Activated CD4-positive, alpha-beta T cell treated with anti-CD3 and anti-CD28 coated beads, Interleukin-2, amount 50 U/mL, for 16 hours (primary cell): ENCODE measurements at places on chromosomes 16 and 17.

DNA sequence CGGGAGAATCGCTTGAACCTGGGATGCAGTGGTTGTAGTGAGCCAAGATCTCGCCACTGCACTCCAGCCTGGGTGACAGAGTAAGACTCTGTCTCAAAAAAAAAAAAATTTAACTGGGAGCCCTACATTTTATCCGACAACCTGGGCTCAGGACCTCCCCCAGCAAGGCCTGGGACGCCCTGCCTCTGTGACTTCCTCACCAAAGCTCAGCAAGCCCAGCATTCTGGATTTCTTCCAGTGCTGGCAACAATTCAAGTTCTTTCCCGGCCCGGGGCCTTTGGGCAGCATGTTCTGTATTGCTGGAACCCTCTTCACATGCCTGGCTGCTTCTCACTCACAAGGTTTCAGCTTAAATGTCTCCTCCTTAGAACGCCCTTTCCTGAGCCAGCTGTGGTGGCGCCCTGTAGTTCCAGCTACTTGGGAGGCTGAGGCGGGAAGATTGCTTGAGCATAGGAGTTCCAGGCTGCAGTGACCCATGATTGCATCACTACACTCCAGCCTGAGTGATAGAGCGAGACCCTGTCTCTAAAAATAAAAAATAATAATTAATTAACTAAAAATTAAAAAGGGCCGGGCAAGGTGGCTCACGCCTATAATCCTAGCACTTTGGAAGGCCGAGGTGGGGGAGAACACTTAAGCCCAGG lies 15.9 kb upstream of the MEIOB start:
- DNase-seq = no peak

GRCh38 chr17:73309727-73310596 lies 1.8 kb downstream of the CDC42EP4 start:
- no peak for DNase-seq

DNA sequence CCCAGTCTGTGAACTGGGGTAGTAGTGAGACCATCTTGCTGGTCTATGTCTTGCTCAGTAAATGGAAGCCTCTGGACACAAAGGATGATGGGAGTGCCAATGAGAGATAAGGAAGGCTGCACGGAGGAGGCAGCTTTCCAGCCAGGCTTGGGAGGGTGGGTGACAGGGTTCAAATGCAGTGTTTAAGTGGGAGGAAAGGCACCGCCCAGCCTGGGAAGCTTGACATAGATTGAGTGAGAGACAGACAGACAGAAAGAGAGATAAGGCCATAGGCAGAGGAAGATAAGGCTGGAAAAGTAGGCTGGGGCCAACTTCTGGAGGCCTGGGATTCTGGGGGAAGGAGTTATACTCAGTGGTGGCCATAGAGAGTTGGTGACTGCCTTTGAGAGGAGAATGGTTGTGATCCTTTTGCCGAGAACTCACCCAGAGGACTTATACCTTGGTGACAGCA lies 7.2 kb upstream of the COL1A1 start:
- DNase-seq = no peak

GRCh38 chr17:70028978-70029767 lies 45.9 kb upstream of the KCNJ16 start:
- DNase-seq = no peak

- DNase-seq = no peak
Measured at GRCh38 chr17:27550291-27550930, 80.6 kb upstream of the LGALS9 start.

- DNase-seq = no peak
Measured at GRCh38 chr17:5943232-5943631, 126.9 kb upstream of the WSCD1 start.

DNA sequence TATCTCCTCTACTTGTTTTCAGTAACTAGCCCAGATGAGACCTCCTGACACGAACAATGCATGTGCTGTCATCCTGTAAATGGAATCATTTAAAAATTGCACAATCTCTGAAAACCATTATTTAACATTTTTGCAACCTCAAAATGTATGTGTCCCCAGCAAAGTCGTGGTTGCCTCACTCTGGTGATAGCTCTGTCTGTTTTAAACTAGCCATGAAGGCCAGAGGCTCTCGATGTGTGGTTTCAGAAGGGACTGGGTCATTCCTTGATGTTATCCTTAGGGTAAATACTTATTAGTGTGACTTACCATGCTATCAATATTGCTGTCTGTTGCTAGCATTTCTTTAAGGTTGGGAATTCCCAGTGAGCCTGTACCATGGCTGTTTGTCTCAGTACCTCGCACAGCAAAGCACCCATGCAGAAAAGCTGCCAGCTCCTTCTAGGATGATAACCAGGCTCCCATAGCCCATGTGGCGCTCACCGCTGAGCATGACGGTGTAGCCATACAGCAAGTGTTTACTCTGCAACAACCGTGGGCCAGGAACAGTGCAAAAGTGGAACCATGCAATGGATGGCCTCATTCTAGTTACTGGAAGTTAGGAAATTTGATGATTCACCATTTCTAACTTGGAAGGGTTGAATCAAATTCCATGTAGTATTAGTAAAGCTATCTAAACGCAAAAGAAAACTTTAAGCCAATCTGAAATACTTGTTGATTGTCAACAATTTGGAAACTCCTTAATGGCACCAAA lies 2.9 kb upstream of the PGS1 start:
- DNase-seq = no peak

DNA sequence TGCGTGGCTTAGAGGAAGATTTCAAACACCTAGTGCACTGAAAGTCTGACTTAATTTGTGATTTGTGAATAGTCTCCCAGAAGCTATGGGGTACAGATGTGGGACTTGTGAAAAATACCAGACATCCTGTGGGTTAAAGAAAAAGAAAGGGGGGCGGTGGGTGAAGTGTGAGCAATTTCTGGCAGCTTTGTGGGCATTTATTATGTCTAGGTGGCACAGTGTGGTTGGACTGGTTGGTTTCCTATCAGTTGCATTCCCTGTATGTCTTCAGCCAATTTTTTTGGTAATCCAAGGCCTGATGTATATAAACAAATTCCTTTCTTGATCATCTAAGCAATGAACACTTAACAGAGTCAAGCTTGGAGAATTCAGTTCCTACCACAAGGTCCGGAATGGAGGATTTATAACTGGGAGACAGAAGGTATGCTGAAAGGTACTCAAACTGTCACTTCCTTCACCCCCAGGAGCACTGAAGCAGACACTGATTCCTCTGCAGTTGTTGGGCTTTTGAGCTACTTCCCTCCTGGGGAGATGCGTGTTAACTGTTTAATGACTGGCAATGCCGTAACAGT lies 211.6 kb downstream of the WWOX start:
- DNase-seq = peak; percentile 50

- DNase-seq = no peak
Measured at GRCh38 chr17:51682115-51682514, 421.8 kb downstream of the UTP18 start.

- DNase-seq = no peak
Measured at GRCh38 chr17:48433896-48434295, 3.9 kb upstream of the SKAP1 start.
